Hematopoietic multipotent progenitor cell treated with erythropoietin and hydrocortisone succinate and interleukin-3 and kit ligand, for 15 days (in vitro differentiated cells): ENCODE measurements at places on chromosomes 2 and 18.
A peak's percentile ranks its signal among the peaks of the same experiment; 100 is the strongest.

GRCh38 chr2:152646775-152647174 is 70.5 kb downstream of the PRPF40A start:
- DNase-seq, result no peak

DNA sequence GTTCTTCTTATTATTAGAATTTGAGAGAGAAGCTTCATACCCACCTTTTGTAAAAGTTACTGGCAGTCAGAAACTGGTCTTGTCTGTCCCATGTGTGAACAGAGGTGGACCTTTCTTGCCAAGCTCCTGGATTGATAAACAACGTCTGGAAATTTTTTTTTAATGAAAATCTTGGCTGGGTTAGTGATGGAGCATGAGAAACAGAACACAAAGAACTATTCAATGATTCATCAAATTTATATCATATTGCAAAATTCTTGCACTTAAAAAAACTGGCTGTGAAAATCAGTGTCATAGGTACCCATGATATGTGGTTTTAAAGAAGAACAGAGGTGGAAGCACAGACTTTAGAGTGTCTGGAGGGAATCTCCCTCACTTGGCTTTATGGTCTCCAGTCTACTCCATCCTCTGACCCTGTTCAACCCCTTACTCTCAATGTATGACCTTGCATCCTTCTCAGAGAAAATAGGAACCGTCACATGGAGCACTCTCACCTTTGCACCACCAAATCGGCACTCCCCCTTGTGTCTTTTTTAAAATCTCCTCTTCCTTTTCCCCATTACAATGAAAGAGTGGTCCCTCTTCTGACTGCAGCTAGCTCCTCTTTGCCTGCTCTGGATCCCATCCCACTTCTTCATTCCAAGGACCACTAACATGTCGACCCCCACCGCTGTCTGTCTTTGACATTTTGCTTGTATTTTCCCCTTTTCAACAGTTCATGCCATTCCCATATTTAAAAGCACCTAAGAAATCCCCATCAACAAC is 58.2 kb downstream of the COPS8 start:
- DNase-seq, result no peak

DNA sequence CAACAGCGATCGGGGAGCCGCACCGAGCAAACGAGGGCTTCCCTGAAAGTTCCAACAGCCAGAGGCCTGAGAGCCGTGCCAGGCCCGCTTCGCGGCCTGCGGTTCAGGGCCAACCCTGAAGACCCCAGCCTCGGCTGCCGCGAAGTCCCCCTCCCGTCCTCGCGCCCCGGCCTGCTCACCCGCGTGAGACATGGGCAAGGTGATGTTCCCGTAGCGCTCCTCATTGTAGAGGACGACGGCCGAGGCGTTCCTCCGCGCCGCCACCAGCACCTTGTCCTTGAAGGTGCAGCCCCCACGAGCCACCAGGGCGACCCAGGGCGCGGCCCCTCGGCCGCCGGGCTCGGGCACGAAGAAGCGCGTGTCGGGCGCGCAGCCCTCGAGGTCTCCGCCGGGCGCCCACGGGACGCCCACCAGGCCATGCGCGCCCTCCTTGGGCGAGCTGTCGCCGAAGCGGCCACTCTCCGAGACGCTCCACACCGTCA is 510 bp downstream of the RNF149 start:
- DNase-seq, result peak; percentile 13

- no peak for DNase-seq
Measured at GRCh38 chr2:67733517-67733916, 329.3 kb downstream of the C1D start.

GRCh38 chr2:46304635-46305034 is 7.4 kb downstream of the EPAS1 start:
- DNase-seq, result no peak

DNA sequence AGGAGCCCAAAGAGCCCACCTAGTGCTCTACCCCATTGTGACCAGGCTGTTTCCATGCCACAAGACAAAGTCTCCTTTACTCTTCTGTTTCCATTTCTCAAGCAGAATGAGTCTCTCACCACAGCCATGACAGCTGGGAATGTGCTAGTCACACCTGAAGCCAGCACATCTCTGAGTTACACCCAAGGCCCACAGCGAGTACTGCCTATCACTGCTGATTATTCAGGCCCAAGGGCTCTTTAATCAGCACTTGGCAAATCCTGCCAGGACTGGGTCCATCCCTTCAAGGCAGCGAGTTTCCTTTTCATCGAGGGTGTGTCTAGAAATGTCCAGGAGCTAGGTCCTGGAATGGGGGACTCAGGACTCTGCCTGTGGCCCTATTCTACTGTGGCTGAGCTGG is 14.6 kb upstream of the PPP1R1C start:
- DNase-seq, result no peak

DNA sequence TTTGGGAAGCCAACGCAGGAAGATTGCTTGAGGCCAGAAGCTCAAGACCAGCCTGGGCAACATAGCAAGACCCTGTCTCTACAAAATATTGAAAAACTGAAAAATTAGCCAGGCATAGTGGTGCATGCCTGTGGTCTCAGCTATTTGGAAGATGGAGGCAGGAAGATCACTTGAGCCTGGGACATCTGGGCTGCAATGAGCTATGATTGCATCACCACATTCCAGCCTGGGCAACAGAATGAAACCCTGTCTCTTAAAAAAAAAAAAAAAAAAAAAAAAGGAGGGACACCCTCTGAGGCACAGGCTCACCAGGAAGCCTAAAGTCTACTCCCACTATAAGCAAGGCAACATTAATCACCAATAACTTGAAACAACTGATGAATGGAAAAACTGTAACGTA is 151.1 kb downstream of the CCDC148 start:
- DNase-seq, result no peak

DNA sequence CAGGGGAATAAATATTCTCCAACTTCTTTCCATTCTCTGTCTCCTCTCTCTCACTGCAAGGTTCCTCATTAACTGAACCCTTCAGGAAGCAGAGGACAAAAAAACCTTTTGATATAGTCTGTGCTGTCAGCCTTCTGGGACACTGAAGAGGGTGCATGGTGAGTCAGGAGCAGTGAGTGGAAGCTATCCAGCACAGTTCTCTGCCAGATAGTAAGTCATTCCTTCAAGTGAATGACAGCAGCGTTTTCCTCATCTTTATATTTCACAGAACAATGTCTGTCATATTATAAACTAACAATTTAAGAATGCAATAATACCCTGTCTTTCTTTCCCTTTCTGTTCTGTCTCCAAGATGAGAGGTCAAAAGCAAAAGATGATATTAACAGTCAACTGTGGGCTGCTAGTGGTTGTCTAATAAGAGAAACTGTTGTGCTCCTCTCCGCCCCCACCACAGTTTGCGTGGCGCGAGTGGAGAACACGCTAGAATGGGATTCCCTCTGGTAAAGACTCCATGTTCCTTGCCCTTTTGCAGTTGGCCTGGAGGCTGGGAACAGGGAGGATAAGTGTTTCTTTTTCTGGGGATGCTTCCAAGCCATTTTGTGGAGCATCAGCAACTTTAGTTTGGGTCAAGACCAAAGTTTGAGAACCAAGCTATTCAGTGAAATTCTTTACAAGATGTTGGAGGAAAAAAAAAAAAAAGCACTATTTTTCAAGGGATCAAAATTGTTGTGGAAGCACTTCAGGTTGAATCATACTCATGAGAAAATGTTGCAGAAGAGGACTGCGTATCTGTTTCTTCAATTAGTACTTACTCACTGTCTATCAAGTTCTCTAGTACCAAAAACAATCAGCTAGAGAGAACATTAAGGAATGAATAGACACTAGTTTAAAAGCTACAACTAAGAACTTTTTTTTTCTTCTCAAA is 430.2 kb downstream of the SETBP1 start:
- no peak for DNase-seq

GRCh38 chr2:132439703-132440398 is 23.2 kb downstream of the GPR39 start:
- no peak for DNase-seq

DNA sequence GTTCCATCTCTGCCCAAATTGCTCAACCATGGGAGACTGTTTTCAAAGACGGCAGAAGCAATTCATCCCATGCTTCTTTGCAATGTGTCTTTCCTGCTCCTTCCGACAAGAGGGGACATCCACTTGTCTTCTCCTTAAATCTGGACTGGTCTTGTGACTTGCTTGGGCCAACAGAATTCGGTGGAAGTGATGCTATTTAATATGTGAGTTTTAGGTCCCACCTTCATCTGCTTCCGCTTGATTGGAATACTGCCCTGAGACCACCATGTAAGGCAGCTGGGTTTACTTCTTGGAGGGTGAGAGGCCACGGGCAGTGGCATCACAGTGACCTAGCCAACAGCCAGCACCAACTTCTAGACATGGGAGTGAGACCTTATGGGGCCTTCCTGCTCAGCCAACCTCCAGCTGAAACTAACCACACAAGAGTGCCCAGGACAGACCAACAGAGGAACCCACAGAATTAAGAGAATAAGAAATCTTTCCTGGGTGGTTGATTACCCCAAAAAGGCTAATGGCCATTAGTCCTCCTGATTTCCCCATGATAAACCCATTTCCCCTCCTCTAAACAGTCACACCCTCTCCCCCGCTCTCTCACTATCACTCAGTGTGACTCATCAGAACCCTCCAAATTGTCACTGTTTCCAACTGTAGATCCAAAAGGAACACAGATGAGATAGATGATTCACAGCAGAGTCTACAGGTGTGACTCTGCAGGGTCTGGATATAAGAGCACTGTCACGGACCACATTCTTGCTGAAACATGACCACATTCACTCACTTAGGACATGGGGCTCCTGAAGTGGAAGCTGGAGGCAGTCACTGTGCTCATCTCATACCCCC is 16.2 kb upstream of the RHOB start:
- DNase-seq, result no peak

DNA sequence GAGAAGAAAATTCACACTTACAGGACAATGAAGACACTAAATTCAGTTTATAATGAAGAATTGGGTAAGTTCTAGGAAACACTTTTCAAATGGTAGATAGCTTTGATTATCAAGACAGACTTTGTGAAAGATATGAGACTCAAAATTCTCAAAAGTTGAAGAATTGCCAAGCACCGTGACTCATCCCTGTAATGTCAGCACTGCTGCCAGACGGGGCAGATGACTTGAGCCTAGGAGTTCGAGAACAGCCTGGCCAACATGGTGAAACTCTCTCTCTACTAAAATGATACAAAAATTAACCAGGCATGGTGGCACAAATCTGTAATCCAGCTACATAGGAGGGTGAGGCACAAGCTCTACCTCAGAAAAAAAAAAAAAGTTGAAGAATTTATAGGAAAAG is 1820.1 kb upstream of the LRRTM1 start:
- no peak for DNase-seq

DNA sequence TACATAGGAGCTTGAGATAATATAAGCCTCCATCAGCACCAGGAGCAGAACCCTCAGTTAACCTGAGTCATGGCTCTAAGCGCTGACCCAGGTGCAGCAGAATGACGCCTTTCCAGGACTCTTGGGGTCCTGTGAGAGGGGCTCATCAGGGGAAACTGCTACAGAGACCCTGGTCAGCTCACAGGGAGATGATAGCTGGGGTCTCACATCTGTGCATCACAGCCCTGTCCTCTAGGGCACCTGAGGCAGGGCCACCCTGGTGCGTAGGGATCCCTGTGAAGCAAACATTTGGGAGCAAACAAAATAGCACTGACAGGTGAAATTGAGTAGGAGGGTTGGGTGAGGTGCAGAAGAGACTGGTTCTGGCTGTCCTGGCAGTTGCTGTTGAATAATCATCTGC is 219.2 kb downstream of the SH3RF3 start:
- DNase-seq, result no peak

DNA sequence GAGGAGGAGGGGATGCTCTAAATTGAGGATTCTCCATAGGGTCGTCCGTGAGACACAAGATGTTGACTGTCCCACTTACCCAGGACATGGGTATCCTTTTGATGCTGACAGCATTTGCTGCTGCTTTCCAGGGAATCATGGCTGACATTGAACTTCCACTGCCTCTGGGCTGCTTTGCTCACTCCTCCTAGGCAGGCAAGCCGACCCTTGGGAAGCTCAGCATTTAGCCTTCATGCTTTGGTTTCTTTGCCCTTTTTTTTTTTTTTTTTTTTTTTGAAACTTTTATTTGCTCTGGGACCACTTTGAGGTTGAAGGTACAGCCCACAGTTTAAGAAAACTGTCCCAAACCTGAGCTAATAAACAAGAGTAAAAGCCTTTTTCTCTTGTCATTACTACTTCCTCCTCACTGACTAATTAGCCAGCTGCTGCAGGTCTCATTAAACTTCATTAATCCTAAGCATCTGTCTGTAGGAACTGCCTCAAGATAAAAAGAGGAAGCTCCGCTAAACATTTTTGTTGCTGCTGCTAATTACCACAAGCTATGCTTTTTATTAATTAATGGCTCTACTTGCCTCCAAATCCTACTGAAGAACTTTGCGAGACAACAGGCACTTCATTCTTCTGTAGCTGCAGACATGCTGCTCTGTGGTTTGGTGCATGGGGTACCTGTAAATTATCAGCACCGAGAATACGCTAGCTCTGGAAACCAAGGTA is 125.4 kb downstream of the SPTBN1 start:
- no peak for DNase-seq

DNA sequence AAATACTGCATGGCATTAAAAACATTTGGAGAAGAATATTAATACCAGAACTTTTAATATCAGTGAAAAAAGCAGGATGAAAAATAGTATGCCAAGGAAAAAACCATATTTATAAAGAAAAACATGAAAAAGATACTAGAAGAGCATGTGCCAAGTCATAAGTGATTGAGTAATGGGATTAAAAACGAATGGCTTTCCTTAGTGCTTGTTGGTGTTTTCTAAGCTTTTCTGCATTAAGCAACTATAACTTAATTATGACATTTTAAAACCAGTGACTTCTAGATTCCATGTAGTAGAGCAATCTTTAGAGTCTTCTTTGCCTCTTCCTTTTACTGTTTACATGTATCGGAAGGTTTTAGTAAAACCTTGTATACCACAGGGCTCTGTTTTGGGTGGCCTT is 6.6 kb downstream of the MAPRE3 start:
- DNase-seq, result no peak

DNA sequence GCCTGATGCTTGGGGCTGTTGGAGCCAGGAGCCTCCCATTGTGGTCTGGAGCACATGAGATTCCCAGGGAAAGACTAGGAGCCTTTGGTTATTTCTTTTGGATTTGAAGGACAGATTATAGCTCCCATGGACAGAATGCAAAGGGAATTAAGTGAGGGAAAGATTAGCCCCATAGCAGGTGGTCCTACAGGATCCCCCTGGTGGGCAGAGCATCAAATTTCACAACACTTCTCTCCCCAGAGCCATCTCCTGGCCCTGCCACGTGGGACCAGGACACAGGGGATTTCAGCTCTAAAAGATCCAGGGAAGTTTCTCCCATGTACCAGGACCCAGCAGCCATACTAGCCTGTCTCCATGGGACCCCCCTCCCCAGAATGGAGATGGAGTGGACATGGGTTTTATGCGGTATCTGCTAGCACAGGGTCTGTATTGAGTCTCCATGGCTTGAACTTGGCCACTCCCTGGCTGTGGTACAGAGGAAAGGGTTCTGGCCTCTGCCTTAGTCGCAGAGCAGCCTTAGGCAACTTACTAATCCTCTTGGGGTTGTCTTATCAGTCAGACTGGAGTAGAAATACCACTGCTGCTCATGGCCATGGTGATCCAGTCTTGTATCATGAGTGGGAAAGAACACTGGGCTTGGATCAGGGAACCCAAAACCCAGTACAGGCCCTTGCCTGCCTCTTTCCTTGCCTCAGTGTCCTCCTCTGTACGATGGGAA is 6.8 kb upstream of the PLB1 start:
- no peak for DNase-seq
